ENCODE measurements at places on chromosomes 16 and 17.

- DNase-seq, result no peak
Observed at GRCh38 chr17:35745246-35745645, 7.8 kb downstream of the GAS2L2 start.

GRCh38 chr16:21952040-21952792 lies 945 bp upstream of the UQCRC2 start:
- no peak for DNase-seq

- DNase-seq, result no peak
Observed at GRCh38 chr17:75241143-75241430, 20.3 kb downstream of the GGA3 start.

DNA sequence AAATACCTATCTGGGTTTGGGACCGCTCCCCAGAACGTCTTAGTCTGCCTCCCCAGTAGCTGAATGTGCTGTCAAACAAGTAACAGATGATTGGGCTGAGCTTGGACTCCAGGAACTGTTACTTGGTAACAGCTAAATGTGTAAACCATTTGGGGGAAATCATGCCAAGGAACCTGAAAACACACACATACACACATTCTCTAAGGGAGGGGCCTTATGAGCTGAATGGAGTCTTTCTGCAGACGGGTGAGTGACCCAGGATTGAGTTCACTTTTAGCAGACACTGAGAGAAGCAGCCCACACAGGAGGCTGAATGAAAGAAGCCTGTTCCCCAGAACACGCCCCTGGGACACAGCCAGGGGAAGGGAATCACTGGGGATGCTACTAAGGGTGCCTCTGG lies 1.6 kb downstream of the ACLY start:
- DNase-seq, result no peak

DNA sequence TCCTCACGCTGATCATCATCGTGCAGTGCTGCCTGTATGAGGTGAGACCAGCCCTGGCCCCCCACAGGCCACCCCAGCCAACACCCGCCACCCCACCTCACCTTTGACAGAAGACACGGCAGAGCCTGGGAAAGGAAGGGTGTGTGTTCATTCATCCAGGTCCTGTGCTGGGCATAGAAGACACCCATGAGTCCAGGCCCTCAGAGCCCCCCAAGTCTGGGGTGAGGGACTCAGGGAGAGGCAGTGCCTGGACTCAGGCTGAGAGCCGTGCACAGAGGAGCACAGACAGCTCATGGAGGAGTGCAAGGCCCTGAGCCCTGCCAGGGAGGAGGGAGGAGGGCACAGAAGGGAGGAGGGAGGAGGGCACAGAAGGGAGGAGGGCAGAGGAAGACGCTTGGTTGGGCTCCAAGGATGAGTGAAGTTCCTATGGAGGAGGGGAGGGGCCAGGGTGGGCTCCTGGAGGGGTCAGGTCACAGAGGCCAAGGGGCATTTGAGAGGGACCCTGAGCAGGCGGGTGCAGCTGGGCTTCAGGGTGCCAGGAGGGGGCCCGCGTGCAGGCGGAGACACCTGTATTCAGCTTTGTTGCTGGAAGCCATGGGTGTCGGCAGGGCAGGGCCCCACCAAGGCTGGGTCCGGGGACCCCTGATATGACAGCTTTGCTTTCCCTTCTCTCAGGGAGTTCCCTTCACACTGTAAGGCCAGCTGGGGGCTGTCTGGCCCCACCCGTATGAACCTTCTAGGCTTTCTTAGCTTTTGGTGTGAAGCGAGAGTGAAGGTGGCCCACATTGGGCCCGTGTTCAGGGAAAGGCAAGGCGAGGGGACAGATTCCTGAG lies 11.4 kb downstream of the TAX1BP3 start:
- no peak for DNase-seq

DNA sequence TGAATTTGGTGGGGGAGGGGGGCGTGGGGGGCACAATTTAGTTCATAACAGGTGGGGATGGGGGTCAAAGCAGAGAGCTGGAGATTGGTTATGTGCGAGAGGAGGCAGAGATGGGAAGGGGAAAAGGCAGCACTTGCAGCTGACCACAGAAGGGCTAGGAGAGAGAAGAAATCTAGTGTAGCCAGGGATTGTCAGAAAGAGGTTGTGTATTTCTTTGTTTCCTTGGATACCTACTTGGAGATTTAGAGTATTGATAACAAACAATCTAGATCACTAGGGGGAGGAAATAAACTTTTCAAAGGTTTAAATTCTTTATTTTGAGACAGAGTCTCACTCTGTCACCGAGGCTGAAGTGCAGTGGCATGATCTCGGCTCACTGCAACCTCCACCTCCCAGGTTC lies 47.1 kb upstream of the YPEL2 start:
- no peak for DNase-seq

DNA sequence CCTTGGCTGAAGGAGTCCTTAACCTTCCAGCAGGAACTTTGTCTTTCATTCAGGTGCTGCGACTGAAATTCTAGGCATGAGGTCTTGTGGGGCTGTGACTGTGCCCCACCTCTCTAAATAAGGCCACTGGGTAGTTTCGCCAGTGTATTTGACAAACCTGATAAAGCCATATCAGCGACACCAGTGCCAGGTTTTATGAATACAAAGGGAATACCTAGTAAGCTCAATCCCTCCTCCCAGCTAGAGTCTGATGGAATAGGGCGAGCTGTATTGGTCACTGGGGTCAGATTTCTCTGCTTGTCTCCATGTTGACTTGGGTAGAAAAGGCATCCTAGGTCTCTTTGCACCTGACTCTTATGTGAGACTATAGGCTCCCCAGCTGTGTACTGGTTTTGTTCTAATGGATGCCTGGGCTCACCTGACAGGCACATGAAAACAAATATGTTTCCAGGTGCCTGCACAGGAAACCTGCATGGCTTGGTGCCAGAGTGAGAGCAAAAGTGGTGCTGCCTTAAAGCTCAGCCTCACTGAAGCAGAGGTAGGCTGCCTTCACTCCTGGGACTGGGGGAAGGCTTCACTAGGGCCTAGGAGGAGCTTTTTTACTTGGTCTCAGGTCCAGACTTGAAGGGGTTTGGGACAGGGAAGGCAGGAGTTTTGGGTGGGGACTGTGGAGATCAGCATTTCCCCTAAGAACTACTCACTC lies 8.3 kb downstream of the SLC7A6 start:
- no peak for DNase-seq

GRCh38 chr17:75090871-75091854 lies 3.4 kb downstream of the SLC16A5 start:
- DNase-seq, result no peak

DNA sequence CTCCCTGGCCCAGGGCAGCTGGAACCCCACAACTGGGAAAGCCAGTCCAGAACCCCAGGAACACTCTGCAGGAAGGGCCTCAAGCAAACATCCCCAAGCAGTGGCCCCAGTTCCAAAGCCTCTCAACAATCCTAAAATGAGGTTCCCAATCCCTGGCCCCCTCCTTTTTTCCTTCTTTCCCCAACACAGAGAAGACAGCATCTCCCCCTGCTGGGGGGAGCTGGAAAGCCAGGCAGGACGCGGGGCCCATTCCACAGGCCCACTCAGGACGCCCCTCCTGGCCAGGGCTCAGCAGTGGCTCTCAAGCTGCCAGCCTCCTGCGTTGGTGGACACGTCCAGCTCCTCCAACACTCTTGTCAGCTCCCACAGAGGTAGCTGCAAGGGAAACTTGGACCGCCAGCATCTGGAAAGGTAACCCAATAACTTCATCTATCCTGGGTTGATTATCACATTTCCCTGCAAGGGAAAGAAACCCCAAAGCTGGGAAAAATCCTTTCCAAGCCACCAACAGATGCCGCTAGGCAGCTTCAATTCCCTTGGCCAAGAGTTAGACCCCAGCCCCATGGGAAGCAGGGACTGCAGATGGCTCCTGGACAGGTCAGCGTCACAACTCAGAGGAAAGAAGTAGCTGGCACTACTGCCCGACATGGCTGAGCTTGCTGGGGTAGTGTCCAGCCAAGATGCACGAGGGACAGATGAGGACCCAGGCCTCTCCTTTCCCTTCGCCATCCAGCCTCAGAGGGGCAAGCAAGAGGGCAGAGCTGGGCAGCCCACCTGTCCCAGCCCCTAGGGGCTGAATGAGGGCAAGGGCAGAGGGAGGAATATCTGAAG lies 7.6 kb downstream of the HDAC5 start:
- DNase-seq, result no peak

DNA sequence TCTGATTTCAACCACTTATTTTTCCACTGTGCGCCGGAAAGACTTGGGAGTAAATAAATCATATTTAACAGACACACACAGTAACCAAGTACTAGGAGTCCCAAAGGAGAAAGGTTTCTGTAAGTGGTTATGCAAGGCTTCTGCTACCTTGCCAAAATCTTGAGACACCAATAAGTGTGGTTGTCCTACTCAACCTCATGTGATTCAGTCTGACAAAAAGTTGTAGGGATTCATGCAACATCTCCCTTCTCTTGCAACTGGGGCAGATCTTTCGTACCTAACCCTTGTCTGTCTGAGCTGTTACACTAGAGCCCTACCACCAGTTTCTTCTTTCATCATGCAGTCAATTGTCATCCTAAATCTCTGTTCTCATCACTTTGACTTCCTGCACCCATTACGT lies 69.9 kb upstream of the NUDT7 start:
- DNase-seq, result no peak

DNA sequence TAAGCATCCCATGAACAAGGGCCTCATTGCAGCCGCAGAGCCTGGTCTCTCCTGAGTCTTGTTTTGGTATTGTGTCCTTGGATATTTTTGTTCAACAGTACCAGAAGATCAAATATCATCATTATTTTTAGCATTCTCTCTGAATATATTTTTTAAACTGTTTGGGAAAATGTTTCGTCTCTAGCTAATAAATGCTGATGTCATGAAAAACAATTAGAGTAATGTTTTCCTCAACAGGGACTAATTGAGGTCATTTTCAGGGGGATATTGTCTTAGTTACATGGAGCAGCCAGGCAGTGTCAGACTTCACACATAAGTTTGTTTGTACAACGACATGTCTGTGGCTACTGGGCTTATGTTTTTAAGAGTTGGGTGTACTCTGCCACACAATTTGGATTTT lies 805.3 kb upstream of the SOX9 start:
- DNase-seq, result no peak

DNA sequence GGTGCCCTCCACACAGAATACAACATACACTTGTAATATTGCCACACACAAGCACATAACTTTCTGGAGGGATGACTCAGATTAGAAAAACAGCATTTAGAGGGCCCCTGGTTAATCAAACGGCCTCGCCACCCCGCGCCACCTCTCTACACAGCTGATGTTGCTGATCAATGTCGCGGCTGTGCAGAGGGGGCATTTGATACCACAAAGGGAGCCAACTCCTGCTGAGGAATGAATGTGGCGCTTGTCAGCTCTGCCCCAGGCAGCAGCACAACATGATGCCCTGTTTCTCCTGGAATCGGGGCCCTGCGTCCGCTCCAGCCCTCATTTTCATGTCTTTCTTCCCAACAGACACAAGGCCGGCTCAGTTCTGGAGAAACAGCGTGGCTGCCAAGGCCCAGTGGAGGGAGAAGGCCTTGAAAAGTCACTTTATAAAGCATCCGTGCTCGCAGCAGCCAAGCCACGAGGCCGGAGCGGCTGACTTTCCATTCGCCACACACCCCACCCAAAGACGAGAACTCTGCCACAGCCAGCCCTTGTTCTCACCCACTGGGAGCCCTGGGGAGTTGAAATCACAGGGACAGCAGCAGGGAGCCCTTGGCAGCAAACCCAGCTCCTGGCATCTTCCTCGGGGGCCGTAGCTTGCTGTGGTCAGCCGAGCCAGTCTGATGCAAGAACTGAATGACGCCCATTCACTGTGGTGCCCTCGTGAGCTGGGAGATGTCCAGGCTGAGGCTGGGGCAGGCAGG lies 65.6 kb downstream of the XYLT1 start:
- DNase-seq, result no peak

DNA sequence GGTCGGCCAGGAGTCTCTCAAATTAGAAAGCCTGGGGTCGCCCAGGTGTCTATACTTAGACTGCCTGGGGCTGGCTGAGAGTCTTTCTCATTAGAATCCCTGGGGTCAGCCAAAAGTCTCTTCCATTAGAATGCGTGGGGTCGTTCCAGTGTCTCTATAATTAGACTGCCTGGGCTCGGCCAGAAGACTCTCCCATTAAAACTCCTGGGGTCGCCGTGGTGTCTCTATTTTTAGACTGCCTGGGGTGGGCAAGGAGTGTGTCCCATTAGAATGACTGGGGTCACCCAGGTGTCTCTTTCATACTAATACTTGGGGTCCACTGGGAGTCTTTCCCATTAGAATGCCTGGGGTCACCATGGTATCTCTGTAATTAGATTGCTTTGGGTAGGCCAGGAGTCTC lies 2227.7 kb downstream of the TP53TG3F start:
- DNase-seq, result no peak

DNA sequence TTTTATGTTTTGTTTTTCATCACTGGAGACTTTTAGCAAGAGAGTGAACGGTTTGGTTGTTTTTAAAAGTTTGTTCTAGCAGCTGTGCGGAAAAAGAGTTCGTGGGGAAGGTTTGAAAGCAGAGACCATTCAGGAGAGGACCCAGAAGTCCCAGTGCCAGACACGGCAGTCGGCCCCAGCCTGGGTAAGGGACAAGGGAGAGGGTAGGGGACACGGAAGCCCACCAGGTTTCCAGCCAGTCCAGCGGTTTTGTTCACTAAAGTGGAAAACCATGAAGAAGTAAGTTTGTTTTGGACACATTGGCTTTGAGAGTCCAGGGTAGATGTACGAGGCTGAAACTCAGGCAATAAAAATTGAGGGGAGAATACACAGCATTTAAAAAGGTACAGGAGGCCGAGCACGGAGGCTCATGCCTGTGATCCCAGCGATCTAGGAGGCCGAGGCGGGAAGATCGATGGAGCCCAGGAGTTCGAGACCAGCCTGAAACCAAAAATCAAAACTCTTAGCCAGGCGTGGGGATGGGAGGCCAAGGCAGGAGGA lies 56.8 kb upstream of the RPH3AL start:
- no peak for DNase-seq

DNA sequence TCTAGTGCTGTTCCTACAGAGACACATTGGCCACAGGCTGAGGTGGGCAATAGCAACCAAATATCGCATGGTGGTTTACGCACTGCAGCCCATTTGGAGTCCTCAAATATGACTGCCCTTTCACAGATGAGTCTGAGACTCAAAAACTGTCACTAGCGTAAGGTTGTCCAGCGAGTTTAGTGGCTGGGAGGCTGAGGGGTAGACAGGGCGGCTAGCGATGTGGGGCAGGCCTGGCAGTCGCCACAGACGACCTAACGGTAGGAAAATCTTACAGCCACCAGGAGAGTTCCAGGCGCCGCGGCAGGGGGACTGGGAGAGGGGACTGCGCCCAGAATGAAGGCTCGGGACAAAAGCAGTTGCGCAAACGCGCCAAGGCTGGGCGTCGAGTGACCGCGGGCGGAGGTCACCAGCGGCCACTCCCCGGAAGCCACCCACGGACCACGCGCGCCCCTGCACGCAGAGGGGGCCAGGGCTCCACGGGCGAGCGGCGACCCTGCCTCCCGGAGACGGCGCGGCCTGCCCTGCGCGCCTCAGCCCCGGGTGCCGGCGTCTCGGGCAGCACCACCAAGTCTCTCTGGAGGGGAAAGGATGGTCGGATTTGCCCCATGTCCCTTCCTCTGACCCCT lies 699 bp upstream of the MAP1LC3B start:
- no peak for DNase-seq
